SJCRH30 (cell line): ENCODE measurements at places on chromosomes 5 and 9.

DNA sequence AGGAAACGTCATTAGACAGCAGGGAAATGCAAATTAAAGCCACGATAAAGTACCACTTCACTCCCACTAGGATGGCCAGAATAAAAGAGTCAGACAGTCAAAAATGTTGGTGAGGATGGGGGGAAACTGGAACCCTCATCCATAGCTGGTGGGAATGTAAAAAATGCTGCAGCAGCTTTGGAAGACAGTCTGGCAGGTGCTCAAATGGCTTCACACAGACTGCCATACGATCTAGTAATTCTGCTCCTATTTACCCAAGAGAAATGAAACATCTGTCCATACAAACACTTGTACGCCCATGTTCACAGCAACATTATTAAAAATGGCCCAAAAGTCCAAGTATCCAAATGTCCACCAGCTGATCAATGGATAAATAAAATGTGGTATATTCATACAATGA, 158.9 kb upstream of the PHYKPL start:
- DNase-seq, result no peak

- DNase-seq, result no peak
Observed at GRCh38 chr5:1500411-1501091, 23.2 kb downstream of the LPCAT1 start.

DNA sequence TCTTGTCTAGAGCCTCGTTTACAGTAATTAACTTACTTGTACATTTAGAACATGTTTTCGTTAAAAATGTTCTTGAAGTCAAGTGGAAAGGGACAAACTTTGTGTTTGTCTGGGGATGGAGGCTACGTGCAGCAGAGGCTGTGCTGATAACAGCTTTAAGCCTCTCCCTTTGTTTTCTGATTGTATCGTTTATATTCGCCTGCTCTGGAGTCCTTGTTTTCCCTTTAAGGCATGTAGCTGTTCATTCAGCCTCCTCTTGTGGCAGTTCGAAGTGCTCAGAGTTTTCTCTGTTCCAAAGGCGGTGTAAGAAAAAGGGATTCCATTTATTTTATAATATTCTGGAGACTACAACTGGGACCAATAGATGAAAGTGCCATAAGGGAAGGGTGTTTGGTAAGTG, 1.9 kb downstream of the SLC36A1 start:
- no peak for DNase-seq

DNA sequence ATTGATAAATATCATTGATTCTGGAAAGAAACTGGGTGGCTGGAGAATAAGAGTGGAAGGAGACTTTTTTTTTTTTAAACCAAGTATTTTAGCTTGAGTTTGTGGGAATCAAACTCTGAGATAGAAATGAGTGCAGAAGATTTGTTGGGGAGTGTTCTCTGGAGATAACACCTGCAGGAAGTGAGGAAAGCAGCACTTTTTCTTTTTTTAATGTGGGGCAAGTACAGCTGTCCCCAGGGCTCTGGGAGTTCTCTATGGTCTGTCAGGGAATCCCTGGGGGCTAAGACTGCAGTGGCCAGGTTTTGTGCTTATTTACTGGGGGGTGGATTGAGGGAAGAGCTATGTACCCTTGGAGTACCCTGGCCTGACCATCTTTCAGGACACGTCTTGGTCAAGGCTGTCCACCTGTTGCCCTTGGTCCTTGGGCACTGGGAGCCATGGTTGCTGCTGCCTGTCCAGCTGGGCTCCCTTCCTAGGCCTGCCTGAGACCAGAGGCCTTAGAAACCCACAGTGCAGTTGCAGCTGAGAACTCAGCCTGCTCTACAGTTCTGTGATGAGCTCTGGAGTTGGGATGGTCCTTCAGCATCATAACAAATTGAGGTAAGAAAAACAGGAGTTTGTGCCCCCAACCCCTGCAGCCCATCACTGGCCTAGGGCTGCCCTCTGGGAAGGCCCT, 85.8 kb downstream of the PHAX start:
- no peak for DNase-seq

- DNase-seq, result no peak
Observed at GRCh38 chr5:91343916-91344315, 39.2 kb downstream of the ARRDC3 start.

DNA sequence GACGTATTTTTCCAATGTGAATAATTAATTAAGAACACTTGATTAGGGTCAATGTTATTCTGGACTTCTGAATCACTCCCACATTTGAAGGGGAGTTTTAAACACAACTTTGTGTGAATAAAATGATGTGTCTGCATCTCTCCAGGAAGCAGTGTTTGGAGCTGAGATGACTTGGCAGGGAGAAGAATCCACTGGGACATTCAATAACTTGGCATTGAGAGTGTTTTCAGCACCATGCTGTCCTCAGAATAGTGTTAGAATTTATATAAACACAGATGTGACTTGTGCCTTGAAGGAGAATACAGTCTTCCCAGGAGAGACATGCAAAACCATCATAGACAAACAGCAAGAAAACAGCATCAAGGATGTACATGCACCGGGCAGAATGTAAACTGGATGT, 32.7 kb upstream of the KCNMB1 start:
- DNase-seq, result no peak

DNA sequence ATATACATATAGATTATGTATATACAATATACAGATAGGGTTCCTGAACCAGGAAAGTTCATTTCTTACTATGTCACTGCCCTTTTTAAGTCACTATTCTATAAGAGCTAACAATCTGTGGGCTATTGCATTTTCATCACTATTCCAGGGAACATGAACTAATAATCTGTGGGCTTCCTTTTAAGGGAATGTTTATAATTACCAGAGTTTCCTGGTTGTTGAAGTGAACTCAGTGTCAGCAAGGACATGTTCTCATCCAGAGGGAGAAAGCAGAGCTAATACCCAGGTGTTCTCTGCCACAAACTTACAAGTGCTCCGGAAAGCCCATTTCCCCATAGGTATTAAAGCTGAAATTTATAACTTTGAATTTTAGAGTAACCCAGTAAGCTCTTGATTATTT, 69.6 kb downstream of the CWC27 start:
- no peak for DNase-seq

DNA sequence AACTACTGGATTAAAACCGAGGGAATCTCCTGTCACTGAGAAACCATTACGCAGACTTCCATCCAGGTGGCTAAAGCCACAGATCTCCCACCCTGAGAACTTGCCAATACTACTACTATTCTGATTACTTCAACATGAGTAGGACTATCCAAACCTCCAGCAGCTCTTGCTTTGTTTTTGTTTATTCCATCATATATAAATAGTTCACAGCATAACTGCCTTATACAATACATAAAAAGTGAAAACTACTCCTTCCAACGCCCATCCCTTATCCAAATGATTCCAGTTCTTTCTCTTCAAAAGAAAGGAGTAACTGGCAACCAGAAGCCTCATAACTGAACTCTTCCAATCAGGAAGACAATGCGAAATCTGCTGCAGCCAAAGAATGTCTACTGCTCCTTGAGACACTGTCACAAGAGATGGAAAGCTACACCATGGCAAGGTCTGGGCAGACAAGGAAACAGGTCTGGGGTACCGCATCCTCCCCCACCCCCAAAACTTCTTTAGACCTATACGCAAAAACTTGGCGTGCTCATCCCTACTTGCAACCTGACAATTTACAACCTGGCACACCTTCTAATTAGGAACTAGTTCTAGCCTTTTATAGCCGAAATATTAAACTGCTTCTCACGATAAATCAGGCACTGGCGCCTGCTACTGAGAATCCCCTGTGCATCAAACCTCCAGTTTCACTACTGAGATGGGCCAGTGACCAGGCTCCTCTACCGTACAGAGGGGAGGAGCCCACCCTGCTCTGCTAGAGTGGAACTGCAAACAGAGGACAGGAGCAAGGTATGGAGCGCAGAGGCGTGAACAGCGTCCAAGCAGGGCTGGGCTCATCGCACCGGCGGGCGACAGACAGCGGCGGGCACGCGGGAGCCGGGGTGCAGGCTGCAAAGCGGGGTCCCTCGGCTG, 986 bp downstream of the PLPP1 start:
- DNase-seq, result peak; percentile 74

DNA sequence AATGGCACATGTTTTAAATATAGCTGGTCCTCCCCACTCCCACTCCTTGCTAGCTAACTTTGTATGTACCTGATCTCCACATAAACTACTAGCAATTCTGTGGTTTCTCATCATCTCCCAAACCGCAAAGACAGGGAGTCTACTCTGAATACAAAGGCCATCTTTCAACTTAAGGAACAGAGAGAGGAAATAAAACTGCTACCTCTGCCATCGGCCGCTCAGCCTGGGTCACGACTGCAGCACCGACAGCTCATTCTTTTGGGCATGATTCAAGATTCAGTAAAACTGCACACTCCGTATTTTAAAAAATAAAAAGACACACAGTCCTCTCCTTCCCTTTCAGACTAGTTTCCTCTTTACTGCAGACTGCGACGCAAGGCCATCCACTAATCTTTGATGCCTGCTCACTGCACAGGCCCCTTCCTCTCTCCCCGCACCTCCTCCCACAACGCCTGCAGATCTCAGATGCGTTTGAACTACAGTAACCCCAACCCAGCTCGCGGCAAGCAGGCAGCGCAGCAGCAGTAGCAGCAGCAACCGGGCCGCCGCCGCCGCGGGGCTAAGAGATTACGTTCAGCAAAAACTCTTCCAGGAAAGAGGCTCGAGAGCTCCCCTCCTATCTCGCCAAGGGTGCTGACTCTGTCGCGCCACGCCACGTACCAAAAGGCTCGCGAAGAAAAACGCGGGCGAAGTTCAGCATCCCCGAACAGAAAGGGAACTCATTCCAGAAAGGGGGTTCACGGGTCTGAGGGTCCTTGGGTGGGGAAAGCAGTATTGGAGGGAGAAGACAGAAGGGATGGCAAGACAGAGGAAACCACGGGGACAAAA, 1.5 kb downstream of the RNF145 start:
- peak; percentile 87 for DNase-seq

DNA sequence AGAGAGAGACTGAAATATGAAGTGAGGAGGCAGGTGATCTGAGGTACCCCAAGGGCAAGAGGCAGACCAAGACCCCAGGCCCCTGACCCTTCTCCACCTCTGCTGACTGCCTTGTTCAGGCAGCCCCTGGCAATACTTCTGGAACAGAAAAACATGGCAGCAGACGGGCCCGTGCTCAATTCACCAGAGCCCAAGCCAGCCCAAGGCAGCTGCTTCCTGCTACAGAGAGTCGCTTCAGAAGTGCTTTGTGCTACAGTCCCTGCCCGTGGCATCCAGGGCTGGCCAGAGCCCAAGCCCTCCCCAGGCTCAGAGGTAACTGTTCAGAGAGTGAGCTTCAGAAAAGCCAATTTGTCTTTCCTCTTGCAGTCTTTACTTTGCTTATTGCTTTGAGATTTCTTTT, 151.4 kb upstream of the FSTL4 start:
- DNase-seq, result no peak

- DNase-seq, result peak; percentile 32
Observed at GRCh38 chr9:123335193-123335985, 20.6 kb upstream of the CRB2 start.

DNA sequence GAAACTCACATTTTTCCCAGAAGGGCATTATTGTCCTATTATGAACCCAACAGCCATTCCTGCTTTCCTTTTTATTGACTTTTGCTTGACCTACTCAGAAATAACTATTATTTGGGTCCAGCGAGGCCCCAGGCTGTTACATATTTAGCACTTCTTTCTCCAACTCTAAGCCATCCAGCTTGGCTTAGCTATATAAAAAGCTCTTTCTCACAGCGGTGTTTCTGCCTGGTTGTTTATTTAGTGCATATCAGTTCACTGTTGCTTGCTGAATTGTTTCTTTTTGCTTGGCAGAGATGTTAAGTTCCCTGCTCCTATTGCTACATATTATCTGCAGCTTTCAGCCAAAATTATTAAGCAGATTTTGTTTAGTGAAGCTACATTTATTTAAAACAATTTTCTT, 1156.8 kb upstream of the SEMA6A start:
- no peak for DNase-seq

- no peak for DNase-seq
Observed at GRCh38 chr5:51082741-51083140, 300.5 kb upstream of the ISL1 start.

GRCh38 chr5:94869921-94870320, 251.5 kb downstream of the SLF1 start:
- DNase-seq, result no peak

DNA sequence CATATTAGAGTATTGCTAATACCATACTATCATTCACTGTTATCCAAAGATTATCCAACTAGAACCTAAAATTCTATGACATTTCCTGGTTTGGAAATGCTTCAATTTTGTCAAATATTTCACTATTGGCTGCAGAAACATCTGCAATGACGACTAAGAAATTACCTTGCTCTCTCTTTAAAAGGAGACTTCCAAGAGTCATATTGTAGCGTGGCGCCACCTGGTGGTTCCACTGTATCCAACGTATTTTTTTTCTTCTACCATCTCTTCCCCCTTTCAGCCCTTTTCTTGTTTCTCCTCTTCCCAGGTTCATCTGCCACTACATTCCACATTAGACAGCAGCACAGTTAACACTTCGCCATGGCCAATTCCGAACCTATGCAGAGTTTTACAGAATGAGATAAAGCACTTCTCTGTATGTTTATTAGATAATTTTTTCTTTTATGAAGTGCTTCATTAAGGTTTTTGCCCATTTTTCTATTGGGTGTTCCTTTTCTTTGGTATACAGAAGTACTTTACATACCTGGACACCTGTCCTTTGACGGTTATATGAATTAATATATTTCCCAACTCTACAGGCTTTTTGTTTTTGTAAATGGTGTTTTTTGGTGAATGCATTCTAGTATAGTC, 153.5 kb downstream of the CDC42SE2 start:
- DNase-seq, result peak; percentile 65

GRCh38 chr5:169139480-169140050, 161.4 kb downstream of the SLIT3 start:
- no peak for DNase-seq

- DNase-seq, result peak; percentile 39
Observed at GRCh38 chr5:102902135-102902448, 147.0 kb downstream of the PAM start.

GRCh38 chr5:16965581-16965980, 29.5 kb upstream of the MYO10 start:
- DNase-seq, result no peak

- no peak for DNase-seq
Observed at GRCh38 chr5:171589461-171589860, 170.0 kb downstream of the FGF18 start.

- no peak for DNase-seq
Observed at GRCh38 chr5:147169399-147169798, 65.4 kb upstream of the STK32A start.

- DNase-seq, result no peak
Observed at GRCh38 chr5:155594270-155594669, 580.7 kb downstream of the KIF4B start.
